Myocyte (in vitro differentiated cells): ENCODE measurements at places on chromosomes 2 and 18.

- DNase-seq = peak; percentile 13
Measured at GRCh38 chr2:197708331-197708730, 3.2 kb downstream of the MARS2 start.

DNA sequence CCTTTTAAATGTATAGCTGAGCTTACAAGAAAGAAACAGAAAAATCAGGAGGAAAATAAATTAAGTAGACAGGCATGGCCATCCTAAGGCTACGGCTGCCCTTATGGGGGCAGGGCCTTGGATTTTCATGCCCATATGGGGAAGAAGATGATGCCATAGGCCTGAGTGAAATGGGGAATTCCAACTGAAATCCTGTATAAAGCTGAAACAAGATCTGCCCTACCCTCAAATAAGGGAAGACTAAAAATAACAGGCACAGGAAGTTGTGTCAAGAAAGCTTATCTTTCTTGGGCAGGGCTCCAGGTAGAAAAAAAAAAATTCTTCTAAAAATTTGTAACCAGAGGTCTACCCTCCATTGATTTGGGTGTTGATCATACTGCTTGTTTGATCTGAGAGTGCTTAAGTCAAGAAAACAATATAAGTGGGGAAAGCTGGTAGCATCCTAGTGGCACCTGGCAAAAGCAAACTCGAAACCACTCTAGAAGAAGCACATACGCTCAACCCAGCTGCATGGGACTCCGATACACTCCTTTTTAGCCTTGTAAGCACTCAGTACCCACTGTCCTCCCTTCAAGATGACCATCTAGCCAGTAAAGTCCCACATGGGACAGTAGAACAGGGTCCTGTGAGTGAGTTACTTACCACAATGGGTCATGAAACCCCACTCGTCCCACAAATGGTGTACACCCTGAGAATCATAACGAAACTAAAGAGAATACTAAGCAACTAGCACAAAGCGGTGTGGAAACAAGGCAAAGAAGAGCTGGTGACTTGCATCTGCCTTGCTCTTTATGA is 22.3 kb downstream of the DNAH7 start:
- DNase-seq = peak; percentile 26

DNA sequence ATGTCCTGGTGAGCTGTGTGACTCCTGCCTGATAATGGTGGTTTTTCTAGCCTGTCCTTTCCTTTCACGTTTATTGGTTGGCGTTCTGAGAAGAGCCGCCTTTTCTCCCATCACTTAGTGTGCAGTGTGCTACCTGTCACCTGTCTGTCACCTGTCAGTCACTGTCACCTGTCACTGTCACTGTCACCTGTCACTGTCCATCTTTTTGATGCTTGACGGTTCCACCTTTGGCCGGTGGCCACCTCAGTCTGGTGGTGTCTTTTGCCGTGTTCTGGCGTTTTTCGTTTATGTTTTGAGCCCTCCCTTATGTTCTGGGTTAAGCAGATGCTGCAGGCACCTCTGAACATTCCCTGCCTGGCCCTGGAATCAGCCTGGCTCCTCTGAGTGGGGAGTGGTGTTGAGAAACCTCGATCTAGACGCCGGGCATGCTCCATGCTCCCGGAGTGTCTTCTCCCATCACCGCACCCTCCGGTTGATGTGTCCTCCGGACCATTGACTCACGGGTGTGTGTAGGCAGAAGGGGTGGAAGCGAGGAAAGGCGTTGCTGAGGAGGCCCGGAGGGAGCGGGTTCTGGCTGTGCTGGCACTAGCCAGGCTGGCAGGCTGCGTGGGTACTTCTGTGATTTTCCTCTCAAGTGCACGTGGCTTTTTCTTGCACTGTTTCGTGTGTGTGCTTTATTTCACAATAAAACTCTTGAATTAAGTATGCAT is 20.7 kb downstream of the DTYMK start:
- no peak for DNase-seq

- DNase-seq = peak; percentile 77
Measured at GRCh38 chr18:58310517-58310916, 266.5 kb downstream of the NEDD4L start.

- no peak for DNase-seq
Measured at GRCh38 chr18:75635096-75635495, 207.6 kb upstream of the SMIM21 start.

- no peak for DNase-seq
Measured at GRCh38 chr2:3108105-3108504, 269.5 kb downstream of the EIPR1 start.

GRCh38 chr18:6982398-6982797 is 135.2 kb downstream of the LAMA1 start:
- no peak for DNase-seq

DNA sequence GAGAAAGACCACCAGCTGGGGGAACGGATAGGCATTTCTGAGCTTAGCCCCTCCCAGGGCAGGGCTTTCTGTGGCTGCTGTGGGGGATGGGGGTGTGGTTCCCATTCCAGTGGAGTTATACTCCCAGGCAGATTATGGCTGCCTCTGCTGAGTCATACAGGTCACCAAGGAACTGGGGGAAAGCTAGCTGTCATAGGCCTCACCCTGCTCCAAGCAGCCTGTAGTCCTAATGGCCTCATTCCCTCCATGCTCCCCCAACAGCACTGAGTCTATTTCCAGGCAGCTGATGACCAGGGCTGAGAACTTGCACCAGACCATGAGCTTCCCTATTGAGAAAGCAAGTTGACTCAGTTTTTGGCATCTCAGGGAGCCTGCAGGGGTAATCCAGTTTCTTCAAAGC is 87.1 kb downstream of the GPR39 start:
- no peak for DNase-seq

DNA sequence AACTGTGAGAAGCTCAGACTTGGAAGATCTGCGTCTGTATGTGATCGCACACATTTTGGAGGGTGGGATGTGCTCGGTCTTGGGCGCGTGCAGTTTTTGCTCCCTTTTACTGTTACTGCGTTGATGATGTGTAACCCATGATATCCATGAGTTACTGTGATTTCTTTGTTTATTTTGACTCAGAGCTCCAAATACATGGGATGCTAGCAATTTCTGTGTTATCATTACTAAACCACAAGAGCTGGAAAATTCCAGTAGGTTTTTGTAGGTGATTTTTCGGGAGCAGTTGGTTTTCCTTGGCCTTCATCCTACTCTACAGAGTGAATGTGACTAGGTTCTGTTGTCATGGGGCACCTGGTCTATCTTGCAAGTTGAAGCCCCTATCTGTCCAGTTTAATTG is 124.2 kb downstream of the AGAP1 start:
- DNase-seq = no peak

GRCh38 chr2:11208083-11208482 is 52.8 kb downstream of the SLC66A3 start:
- DNase-seq = no peak

- peak; percentile 57 for DNase-seq
Measured at GRCh38 chr2:217835931-217836891, 166.6 kb downstream of the TNS1 start.

- DNase-seq = no peak
Measured at GRCh38 chr2:219247678-219248642, 2.7 kb downstream of the STK16 start.

DNA sequence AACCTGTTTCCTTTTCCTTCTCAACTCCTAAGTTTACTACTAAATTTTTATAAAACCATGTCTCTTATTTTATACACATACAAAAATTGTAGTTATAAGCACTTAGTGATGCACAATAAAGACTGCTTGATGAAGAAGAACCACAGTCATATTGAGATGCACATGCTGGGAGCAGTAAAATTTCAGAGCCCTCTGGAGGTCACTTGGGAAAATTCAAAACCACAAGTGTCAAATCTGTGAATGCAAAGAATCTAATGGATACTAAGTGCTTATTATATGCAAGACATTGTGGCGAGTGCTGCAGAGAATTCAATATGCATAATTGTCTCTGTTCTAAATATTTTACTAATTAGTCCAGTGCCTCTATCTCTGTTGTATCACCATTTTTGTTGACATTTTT is 180.5 kb downstream of the VWC2L start:
- no peak for DNase-seq

GRCh38 chr2:107728586-107728985 is 98.1 kb upstream of the RGPD4 start:
- no peak for DNase-seq

- DNase-seq = no peak
Measured at GRCh38 chr2:136305517-136306192, 187.7 kb upstream of the CXCR4 start.

GRCh38 chr2:189466046-189466445 is 24.8 kb downstream of the WDR75 start:
- DNase-seq = no peak

DNA sequence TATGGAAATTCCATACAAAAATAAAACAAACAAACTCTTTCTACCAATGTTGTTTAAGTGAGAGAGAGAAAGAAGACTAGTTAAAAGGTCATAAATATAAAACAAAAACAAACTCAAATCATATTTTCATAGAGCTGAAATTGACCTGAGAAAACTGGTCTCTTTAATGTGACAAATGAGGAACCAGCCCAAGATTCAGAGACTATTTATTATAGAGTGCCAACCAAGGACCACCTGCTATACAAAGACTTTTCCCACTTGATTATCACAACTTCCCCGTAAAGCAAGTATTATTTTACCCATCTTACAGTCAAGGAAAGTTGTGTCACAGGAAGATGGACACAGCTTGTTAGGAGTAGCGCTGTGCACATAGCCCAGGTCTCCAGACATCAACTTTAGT is 13.3 kb downstream of the ANKRD44 start:
- DNase-seq = no peak

DNA sequence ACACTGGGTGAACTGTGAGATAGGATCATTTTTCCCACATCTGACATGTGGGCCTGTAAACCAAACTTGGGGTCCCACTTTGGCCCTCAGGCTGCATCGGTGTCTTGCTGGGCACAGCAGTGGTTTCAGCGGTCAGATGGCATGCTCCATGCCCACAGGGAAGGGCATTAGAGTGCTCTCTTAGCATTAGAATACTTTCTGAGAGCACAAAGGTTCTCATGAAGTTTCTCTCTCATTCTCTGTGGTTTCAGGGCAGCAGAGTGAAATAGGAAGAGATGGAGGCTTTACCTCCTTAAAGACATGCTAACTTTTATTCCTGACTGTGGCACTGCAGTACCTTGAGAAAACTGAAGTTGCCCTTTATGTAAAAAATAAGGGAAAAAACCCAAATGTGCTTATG is 36.6 kb upstream of the GATA6 start:
- no peak for DNase-seq

- peak; percentile 37 for DNase-seq
Measured at GRCh38 chr2:30425326-30425725, 21.7 kb upstream of the LCLAT1 start.

- DNase-seq = peak; percentile 89
Measured at GRCh38 chr2:219177552-219178376, at the start of gene RETREG2. TSS of gene RETREG2 (plus strand) at chr2:219178275. CDS start at chr2:219178353, 78 bp downstream.

DNA sequence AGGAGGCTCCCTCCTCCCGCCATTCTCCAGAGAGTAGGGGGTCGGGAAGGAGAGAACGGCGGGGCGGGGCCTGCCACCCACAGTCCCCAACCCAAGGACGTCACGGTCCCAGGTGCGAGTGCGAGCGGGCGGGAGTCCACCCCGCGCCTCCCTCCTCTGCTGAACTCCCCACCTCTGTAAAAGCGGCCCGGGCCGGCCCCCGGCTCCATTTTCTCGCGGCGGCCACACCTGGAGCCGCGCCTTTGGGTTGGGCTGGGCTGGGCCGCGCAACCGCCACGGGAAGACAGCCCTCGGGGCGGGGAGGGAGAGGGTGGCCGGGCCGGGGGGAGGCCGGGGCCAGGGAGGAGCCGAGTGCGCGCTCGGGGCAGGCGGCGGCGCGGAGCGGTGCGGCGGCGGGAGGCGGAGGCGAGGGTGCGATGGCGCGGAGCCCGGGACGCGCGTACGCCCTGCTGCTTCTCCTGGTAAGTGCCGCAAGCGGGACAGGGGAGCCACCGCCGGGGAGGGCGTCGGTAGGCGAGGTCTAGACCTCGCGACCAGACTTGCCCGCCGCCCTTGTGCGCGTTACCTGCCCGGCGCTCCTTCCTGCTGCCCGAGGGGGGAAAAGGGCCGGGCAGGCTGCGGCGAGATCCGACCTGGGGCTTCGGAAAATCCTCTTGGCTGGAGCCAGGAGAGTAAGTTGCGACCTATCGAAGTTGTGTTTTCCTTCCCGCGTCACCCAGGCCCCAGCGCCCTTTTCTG is at the start of gene DSG2:
TSS of gene DSG2 (plus strand) at position 342 of the 738 bp plus-strand sequence. CDS start at position 417, 75 bp downstream.
- no peak for DNase-seq

DNA sequence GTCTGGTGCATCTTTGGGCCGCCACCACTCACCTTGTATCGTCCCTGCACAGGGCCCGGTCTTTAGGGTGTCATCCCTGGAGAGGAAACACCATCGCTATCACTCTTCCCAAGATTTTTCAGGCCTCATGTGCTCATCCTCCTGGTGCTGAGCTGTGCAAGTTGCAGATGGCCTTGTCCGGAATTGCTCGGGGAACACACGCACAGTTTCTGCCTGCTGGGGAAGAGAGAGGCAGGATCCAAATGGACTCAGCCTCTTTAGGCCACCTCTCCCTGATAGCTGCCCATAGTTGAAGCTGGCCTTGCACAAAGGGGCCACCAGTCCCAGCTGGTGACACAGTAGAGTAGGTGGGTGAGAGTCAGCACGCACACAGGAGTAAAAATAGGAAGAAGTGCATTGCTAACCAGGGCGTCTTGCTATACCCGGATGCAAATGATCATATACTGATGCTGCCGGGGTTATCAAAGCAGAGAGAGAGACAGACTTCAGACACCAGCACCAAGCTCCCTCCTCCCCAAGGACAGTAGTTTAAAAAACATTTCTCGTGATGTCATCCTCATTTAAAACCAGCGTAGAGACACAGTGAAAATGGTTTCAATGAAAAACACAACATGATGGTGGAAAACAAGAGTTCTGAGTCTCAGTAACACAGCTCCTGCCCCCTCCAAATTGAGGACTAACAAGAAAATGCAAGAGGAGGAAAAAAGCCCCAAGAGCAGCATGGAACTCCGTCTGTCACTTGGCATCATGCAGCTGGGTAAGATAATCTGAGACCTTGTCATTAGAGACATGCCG is 147.5 kb upstream of the NCK2 start:
- DNase-seq = no peak

- DNase-seq = peak; percentile 22
Measured at GRCh38 chr2:241437179-241437578, 71.2 kb downstream of the STK25 start.

DNA sequence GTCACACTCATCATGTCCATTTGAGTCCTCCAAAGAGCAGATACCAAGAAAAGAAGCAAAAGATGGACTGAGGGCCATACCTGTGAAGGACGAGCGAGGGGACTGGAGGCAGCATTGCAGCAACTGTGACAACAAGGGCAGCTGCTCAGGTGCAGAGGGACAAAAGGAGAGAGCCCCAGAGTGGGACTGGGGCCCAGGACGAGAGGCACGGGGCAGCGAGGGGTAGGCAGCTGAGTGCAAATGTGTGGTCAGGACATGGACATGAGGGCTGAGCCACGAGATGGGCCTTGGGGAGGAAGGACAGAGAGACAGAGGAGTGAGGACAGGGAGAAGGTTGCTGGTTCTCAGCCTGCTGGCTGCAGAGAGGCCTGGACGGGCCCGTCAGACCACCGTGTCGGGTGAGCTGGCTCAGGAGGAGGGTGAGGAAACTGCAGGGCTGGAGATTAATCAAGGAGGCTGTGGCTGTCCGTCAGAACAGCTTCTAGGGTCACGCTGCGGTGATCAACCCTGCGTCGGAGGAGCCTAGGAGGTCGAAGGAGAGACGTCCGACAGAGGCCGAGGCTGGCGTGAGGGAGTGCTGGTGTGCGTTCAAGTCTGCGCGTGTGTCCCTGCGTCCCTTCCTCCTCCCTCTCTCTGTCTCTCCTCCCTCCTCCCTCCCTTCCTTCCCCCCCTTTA is 206.8 kb upstream of the HDAC4 start:
- no peak for DNase-seq

- peak; percentile 61 for DNase-seq
Measured at GRCh38 chr2:33278245-33278943, 198.1 kb upstream of the RASGRP3 start.

GRCh38 chr2:200317975-200318374 is 11.5 kb downstream of the SPATS2L start:
- DNase-seq = no peak

- peak; percentile 61 for DNase-seq
Measured at GRCh38 chr2:215784371-215784783, 229.0 kb downstream of the MREG start.
